Tibial nerve (tissue), 4 donors: ENCODE measurements at places on chromosomes 6 and 20.

DNA sequence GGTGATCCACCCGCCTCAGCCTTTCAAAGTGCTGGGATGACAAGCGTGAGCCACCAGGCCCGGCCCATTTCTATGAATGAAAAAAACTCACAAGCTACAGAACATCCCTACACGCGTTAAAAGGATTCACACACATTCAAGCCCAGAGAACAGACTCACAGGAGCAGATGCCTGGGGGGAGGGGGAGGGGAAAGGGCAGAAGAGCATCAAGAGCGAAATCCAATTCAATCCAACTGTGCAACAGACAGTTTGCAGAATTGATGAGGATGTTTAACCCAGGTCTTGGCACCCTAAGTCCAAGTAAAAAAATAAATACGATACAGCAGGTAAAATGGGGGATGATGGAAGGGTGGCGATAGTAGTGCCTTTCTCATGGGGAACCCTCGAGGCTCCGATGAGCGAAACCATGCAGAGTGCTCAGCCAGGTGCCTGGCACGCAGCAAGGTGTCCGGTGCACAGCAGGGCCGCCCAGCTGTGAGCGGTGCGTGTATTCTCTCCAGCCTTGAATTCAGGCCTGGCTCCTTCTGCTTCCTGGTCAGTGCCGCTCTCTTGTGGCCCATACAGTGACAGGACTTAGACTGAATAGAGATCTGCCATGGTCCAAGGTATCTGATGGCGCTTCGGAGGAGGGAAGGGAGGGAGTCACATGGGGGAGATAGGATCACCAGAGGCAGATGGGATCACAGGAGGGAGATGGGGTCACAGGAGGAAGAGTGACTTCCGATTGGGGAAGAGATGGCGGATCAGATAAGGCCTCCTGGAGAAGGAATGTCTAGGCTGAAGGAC, 35.4 kb upstream of the ANGPT4 start:
- DNase-seq: no peak

DNA sequence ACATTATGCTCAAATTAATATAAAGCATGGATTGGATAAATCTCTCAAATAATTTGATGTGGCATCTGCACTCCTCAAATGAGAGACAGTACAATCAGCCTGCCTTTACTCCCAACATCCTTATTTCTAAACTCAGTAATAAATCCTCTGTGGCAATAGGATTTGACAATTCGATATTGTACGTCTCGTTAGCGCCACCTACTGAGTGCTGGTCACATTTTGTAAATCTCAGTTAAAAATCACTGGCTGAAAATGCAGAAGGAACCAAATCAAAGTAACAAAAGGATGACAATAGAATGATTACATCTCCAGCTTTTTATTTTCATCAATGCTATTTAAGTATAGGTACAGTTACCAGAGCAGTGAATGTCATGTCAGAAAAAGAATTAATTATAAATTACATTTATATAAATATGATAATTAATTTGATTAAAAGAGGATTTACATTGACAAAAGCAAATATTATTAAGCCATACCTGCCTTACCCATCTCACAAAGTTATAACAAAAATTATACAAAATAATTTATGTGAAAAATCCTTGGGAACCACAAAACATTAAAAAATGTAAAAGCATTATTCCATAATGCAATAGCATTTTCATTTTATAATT, 20.2 kb upstream of the GJE1 start:
- DNase-seq: peak; percentile 86

DNA sequence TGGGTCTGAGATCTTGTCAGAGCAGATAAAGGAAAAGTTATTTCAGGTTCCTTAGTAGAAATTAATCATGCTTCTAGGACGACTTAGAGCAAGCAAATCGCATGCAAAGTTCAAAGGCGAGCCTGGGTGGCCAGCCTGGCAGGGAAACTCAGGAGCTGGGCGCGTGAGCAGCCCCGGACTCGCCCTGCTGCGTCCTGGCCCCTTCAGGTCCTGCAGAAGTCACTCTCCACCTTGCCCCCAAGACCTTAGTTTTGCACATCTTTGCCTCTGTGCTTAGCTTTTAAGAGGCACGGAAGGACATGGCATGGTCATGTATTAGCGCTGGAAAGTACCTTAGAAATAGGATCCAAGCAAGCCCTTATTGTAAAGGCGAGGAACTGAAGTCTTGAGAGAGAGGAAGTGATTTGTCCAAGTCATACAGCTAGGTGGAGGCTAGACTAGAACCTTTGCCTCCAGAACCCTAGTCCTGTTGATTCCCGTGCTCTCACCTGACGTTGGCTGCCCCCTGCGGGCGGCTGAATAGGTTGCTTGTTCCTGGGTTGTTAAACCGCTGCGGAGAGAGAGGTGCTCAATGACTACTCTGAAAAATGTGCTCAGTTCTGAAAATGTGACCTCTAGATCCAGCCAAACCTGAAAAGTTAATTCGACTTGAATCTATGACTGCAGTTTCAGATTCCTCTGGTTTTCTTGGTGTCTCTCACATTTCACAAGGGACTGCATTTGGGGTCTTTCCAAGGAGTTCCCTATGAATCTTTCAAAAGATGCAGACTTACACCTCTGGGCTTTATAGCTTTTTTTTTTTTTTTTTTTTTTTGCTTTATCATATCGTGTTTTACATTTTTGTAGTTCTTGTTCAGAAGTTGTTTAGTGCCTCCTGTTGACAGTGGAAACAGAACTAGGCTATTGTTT, 2.7 kb downstream of the MYB start:
- DNase-seq: no peak

GRCh38 chr6:90835596-90836212, 248.8 kb upstream of the MAP3K7 start:
- DNase-seq: no peak

DNA sequence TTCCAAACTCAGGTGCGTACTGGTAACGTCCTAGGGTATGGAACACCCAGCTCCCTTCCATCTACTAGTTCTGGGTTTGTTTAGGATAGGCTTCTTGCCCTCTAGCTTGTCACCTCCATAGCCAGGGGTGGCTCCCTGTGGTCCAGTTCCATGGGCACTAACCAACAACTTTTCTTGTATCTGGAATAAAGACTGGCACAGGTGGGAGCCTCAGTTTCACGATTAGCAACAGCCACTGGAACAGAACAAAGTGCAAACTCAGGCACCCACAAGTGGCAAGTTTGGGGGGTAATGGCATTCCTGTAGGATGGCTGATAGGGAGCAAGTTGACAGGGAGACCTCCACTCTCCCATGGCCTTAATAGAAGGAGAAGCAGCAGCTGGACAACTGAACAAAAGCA, 5.6 kb upstream of the APMAP start:
- no peak for DNase-seq

GRCh38 chr20:56409521-56409920, 2.5 kb upstream of the CASS4 start:
- DNase-seq: no peak

DNA sequence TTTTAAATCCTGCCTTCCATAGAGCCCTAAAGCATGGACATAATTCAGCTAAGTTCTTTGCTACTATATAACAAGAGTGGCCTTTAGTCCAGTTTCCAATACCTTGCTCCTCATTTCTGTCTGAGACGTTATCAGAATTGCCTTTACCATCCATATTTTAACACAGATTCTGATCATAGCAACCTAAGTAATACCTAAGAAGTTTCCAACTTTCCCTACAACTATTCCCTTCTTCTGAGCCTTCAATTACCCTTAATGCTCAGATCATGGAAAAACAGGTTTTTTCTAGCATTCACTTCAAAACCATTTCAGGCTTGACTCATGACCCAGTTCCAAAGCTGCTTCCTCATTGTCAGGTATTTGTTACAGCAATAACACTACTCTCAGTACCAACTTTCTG, 367.1 kb downstream of the C6orf118 start:
- DNase-seq: no peak

DNA sequence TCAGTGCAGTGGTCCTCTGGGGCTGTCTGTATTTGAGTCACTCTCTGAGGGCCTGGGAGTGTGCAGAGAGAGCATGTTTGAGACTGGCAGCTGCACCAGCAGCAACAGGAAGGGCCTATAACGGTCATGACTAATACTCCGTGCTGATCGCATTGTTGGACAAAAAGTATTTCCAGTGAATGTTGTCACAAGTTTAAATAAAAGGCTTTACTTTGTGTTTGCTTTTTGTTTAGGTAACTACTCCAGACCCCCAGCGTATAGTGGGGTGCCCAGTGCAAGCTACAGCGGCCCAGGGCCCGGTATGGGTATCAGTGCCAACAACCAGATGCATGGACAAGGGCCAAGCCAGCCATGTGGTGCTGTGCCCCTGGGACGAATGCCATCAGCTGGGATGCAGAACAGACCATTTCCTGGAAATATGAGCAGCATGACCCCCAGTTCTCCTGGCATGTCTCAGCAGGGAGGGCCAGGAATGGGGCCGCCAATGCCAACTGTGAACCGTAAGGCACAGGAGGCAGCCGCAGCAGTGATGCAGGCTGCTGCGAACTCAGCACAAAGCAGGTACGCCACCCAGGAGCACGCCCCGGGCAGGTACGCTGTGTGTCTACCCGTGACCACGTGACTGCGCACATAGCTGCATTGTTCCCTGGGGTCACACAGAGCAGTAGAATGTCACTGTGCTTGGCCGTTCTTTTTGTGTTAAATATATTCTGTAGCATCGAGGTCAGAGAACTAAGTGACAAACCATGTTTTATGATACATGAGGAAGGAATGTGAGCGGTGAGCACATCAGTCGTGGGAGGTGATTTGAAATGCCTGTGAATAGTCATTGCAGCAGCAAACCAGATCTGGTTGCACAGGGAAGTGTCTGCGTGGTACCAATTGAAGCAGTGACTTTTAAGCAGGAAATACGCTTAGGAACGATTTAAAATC, 174.7 kb downstream of the TMEM242 start:
- DNase-seq: peak; percentile 20

GRCh38 chr20:14928083-14928482, 590.7 kb upstream of the FLRT3 start:
- no peak for DNase-seq

GRCh38 chr20:43379239-43379917, 78.3 kb upstream of the SRSF6 start:
- no peak for DNase-seq

GRCh38 chr20:62816884-62817873, at the start of gene COL9A3:
Gene COL9A3, plus strand, starts transcription at chr20:62817050. Its CDS starts 15 bp downstream, at chr20:62817065.
- no peak for DNase-seq

DNA sequence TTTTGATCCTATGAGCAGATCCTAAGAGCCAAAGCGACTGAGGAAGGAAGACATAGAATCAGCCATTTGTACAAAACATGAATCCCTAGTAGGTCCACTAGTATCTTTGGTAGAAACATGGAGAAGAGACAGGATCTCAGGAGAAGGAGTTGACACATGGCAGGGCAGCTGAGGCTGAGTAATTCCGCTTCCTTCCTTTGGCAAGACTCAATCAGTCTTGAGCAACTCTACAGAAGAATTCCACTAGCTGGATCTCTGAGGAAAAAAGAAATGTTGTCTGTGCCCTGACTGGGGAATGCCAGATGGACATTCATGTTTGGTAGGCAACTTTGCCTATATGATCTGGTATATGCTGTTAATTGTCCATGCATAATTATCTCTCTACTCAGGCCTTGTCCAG, 35.3 kb downstream of the ESR1 start:
- DNase-seq: no peak

DNA sequence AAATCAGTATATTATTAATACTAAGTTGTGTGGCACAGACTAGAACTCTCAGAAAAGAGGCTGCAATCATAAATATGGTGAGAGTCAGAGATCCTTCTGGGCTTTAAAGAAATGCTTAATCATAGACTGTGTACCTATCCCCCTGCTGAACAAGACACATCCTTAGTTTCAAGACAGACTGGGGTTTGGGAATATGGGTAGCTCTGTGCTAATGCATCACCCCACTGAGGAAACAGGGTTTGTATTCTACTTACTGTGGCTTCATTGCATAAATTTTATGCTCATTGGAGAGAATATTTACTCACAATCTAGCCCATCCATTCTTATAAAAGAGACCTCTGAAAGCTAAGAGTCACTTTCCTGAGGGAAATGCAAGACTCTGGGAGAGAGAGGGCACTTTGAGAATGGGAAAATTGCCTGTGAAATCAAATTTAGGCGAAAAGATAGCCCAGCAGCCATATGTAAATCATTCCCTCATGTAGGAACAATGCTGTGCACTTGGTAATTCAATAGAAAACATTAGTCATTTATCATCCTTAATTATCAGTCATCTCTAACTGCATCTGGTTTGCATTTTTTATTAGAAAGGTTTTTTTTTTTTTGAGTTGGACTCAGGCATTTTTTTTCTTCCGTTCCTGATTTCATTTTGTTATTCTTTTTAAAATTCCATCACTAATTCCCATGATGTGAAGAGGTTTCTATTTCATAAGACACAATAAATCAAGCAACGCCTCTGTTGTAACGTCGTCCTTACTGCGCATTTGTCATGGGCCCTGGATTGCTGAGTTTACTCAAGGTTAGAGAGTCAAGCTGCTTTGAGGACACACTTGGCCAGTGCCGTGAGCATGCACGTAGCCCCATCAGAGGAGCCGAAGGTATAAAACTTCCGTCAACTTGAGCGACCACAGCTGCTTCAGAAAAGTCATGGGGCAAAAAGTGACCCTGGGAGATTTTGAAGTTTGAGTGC, 91.8 kb downstream of the TRMT11 start:
- DNase-seq: no peak

DNA sequence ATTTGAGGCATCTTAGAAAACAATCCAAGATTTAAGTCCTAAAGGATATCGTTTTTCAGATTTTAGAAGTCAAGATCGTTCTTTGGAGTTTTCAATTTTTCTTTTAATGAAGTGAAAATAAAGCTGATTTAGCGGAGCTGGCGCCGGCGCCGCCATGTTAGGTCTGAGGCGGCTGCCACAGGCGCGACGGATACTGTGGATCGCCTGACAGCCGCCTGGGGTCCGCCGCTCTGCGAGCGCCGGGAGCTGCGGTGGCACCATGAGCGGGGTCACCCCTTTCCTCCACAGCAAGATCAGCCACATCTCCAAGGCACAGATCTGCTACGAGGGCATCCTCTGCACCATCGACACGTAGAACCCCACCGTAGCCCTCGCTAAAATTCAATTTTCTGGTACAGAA, 247.2 kb downstream of the GJA1 start:
- no peak for DNase-seq

DNA sequence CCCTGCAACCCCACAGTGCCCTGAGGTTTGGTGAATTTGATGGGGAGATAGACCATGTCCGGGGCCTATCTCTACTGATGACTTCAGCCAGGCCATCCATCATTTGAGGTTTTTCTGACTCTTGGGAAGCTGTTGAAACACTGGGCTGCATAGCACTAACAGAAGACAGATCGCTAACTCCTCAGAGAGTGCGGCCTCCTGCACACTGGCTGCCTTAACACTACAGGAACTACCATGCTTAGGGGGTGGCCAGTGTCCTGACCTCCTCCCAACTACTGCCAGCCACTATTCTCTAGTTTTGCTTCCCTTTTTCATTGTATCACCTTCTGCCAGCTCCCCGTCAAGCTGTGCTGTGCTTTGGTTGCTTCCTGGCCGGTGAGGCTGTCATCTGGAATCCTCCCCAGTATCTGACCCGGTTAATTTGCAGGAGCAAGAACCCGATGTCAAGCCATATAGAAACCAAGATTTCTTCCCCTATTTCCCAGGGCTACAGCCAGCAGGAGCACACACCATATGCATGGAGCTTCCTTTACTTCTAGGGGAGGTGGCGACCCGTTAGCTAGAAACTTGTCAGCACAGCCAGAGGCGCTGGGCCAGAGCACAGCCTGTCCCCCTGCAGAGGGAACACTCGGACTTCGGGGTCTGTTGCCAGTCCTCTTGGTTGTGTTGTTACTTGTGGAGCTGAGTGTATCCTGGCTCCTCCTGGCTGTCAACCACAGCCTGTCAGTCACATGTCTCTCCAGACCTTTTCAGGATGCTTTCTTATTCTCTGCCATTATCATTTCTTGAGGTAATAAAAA, 57.3 kb upstream of the TRAF3IP2 start:
- no peak for DNase-seq

- DNase-seq: no peak
Observed at GRCh38 chr6:100283285-100283684, 181.4 kb downstream of the SIM1 start.
